CD4-positive, alpha-beta T cell treated with Interleukin-15 for 4 hours (primary cell): ENCODE measurements at places on chromosomes 11 and 22.

- DNase-seq: no peak
Measured at GRCh38 chr11:41435531-41435930, 23.9 kb downstream of the LRRC4C start.

DNA sequence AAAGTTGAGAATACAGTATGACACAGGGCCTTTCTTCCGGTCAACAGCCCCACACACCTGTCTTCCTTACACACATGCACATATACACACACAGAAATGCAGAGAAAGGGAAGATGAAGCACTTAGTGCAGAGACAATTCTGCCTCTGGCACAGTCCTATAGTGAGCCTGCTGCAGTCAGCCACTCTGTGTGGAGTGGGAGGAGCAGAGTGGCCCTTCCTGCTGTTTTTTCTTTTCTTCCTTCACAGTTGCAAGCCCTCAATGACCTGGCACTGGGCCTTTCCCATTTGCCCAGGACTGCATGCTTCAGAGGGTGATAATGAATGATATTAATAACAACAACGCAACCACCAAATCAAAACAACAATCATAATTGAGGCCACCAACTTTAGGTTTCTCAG is 527.0 kb upstream of the B3GAT1 start:
- DNase-seq: no peak

DNA sequence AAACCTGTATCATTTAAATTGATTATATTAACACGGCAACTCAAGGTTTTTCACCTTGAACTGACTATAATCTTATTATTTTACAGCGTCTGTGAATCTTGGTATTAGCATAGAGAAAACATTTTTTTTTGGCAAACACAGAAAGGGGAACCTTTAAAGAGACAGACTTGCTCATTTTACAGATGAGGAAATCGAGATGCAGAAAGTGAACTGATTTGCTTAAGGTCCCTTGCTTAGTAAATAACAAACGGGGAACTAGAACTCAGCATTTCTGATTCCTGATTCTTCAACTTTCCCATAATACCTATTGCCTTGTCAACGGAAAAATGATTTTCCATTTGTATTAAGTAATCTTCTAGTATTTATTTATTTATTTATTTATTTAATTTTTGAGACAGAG is 33.2 kb upstream of the CECR2 start:
- no peak for DNase-seq

DNA sequence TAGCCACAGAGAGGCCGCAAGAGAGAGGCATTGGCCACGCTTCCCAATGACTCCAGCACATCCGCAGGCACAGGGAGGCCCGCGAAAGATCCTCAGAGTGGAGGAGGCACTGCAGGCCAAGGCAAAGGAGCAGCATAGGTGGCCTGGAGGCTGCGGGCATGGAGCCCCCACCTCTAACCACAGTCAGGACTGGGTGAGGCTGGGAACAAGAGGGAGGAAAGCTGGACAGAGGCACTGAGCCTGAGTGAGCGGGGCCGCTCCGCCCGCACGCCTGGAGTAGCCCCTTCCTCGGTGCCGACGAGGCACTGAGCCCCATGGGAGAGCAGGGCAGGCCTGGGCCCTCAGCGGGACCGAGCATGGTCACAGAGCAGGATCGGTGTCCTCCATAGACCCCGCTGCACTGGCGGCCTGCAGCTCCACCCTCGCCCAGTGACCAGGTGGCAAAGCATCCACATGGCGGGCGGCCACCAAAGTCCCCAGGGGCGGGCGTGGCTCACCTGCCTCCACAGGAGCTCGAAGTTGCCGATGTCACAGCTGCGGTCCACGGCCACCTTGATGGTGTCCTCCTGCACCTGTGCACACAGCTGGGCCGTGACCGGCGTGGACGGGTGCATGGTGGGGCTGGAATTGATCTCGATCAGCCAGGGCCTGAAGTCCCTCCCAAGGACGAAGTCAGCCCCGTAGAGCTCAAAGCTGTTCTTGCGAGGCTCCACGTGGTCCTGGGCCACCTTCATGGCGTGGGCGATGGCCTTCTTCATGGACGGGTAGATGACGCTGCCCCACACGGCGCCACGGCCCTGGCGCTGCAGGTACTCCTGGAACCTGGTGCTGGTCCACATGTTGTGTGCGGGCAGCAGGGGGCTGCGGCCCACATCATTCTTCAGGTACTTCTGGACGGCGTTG is 18.9 kb upstream of the IL17REL start:
- no peak for DNase-seq

DNA sequence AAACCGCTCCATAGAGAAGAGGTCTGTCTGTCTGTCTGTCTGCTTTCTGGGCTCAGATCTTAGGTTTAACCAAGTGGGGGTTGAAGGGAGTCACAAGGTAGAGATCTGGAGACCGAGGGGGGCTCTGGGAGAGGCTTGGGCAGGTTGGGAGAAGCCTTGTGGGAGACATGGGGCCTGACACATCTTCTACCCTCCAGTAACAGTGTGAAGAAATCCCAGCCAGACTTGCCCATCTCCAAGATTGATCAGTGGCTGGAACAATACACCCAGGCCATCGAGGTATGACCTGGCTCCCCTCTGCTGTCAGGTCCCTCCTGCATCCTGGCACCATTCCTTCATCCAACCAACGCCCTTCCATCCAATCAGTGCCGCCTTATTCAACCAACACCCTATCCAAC is 7.4 kb downstream of the PRR33 start:
- no peak for DNase-seq

- DNase-seq: no peak
Measured at GRCh38 chr11:123045101-123045500, 16.8 kb downstream of the HSPA8 start.

DNA sequence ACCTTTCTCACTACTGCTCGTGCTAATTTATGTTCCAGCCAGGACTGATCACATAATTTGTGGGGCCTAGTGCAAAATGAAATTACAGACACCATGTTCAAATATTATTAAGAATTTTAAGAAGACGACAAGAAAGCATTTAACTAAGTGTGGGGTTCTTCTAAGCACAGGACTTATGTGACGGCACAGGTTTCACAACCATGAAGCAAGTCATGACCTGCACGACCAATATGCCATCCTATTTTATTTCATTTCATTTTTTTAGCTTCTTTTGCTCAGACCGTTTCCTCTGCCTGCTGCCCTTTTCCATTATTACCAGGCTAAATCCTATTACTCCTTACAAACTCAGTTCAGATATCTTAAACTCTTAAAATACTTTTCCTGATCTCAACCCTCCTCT is 462.5 kb downstream of the AASDHPPT start:
- no peak for DNase-seq

DNA sequence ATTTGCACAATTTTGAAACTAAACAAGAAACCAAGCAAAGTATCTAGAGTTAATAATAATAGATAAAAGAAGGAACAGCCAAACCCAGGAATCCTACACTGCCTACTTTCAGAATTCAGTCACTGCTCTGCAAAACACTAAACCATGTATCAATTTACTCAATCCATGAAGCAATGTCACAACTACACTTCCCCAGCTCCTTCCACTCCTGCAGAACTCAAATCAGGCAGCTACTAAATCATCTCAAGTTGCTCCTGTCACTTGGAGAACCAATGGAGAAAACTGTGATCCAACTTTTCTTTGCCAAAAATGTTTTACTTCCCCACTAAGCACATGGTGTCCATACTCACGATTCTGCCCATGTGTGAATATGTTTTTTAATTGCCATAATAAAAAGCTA is 24.9 kb upstream of the C11orf58 start:
- no peak for DNase-seq

- no peak for DNase-seq
Measured at GRCh38 chr22:27475548-27475897, 326.0 kb downstream of the MN1 start.

DNA sequence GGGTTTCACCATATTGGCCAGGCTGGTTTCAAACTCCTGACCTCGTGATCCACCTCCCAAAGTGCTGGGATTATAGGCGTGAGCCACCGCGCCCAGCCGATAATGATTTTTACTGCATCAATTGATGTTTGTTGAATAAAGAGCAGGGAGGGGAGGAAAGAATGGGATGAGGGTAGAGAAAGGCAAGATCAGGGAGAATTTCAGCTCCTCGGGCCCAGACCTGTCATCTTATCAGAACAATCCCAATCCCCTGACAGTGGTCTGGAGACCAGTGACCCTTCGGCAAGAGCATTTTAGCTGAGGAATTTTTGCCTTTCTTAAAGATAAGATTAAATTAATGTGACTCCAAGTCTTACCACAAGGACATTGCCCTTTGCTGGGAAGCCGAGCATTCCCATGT is 15.0 kb upstream of the ANO1 start:
- DNase-seq: no peak

DNA sequence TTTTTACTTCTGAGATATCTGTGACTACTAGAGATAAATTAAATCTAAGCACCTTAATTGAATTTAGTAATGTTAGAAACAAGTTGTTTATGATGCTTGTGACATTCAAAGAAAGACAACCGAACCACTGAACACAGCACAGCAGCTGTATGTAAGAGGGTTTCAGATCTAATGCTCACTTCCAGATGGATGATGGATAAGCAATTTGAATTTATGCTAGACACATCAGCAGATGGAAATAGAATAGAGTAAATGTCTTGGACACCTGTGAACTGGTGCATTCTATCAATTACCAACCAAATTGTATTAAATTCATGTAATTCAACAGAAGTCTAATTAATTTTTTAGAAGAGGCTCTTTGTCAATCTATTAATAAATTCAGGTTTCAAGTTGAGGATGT is 306.3 kb downstream of the CNTN5 start:
- no peak for DNase-seq

GRCh38 chr22:37905534-37906363 is at the start of gene MICALL1:
MICALL1 (plus strand) TSS chr22:37906297; CDS start chr22:37906423, 126 bp downstream.
- peak; percentile 51 for DNase-seq

DNA sequence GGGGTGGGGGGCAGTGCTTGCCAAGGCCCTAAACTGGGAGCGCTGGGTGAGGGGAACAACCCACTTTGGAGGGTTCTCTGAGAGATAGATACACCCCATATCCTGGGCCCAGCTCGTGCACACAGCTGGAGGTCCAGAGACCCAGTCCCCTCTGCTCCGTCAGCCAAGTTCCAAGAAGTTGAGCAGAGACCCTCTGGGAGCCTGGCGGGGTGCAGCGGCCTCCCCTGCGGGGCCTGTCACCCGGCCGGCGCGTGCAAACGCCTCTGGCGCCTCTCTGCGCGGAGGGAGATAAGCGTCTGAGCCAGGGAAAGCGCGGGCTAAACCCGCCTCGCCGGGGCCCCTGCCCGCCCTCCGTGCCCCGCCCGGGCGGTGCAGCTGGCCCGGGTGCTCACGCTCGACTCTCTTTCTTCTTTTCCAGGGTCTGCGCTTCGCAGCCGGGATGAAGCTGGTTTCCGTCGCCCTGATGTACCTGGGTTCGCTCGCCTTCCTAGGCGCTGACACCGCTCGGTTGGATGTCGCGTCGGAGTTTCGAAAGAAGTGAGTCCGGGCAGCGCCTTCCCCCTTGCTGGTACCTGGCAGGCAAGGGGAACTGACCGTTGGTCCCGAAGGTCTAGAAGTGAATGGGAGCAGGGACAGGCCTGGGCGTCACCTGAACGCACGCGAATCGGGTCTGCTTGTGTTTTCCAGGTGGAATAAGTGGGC is 540 bp downstream of the ADM start:
- DNase-seq: no peak

- DNase-seq: no peak
Measured at GRCh38 chr11:46537121-46537520, 56.7 kb downstream of the AMBRA1 start.

GRCh38 chr11:110892741-110893285 is 180.6 kb upstream of the ARHGAP20 start:
- no peak for DNase-seq

- no peak for DNase-seq
Measured at GRCh38 chr22:37020192-37020479, 594 bp downstream of the MPST start.

DNA sequence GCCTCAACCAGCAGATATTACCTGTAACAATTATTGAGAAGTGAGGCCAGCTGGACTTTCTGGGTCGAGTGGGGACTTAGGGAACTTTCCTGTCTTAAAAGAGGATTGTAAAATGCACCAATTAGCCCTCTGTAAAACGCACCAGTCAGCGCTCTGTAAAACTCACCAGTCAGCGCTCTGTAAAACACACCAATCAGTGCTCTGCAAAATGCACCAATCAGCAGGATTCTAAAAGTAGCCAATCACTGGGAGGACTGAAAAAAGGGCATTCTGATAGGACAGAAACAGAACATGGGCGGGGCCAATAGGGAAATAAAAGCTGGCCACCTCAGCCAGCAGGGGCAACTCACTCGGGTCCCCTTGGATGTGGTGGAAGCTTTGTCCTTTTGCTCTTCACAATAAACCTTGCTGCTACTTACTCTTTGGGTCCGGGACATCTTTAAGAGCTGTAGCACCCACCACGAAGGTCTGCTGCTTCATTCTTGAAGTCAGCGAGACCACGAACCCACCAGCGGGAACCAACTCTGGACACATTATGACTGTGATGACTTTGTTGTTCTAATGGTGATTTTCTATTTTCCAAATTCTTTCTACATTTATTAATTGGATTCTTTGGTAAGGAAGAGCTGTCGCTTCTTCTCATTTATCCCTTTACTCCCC is 40.2 kb upstream of the FGF3 start:
- DNase-seq: no peak

DNA sequence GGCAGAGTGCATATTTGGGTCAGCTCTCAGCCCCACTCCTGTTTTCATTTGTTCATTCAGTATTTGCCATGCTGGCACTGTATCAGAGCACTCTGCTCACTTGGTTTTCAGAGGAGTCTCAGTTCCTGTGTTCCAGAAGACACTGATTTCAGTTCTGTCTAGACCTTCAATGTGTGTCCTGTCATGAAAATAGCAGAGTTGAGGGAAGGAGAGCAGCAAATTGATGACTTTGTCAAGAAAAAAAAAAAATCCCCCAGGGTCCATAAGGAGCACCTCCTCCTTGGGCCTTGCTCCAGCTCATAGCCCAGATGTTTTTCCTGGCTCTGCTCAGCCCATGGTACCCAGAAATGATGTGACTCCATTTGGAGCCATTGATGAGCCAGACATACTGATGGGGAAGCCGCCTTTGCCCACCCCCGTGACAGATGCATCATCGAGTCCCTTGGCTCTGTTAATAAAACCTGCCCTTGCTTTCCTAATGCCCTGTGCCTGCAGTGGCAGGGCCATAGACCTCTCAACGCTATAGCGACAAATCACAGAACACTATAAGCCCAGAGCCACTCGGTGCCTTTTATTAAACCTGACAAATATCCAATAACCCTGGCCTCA is 107.0 kb downstream of the PKNOX2 start:
- no peak for DNase-seq

DNA sequence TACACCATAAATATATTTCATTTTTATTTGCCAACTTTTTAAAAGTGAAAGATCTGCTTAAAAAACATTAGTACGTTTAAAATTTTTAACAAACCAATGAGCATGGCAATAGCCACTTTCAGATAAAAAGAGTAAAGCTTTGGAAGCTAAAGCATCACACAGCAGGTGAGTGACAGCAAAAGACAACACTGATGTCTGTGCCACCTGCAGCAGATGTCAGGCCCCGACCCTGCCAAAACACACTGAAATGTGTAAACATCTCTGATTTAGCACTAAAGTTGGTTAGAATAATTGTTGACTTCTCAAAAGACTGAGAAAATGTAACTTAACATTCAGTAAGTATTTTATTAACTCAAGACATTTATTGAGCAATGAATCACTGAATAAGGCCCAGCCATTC is 232.9 kb downstream of the DLG2 start:
- DNase-seq: no peak

- DNase-seq: no peak
Measured at GRCh38 chr22:24224468-24224867, 20.4 kb downstream of the GGT5 start.
